ENCODE measurements at places on chromosomes 12 and 14.

- DNase-seq, result peak; percentile 42
Measured at GRCh38 chr14:69133206-69134125, 19.5 kb downstream of the DCAF5 start.

DNA sequence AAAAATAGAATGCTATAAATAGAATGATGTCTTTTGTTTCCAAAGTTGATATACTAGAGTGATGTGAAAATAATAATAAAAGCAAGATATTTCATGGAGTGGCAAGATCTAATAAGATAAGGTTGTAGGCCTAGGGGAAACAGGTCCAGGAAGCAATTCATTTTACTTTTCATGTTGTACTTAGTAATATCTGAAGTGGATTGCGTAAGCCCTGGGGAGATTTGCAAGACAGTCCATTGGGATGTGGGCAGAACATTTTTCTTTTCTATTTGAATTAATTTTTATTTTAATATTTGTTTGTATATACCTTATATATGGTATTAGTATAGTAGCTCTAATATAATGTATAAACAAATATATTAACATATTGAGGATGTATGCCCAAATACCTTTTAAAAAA, 7.5 kb downstream of the NUBPL start:
- no peak for DNase-seq

DNA sequence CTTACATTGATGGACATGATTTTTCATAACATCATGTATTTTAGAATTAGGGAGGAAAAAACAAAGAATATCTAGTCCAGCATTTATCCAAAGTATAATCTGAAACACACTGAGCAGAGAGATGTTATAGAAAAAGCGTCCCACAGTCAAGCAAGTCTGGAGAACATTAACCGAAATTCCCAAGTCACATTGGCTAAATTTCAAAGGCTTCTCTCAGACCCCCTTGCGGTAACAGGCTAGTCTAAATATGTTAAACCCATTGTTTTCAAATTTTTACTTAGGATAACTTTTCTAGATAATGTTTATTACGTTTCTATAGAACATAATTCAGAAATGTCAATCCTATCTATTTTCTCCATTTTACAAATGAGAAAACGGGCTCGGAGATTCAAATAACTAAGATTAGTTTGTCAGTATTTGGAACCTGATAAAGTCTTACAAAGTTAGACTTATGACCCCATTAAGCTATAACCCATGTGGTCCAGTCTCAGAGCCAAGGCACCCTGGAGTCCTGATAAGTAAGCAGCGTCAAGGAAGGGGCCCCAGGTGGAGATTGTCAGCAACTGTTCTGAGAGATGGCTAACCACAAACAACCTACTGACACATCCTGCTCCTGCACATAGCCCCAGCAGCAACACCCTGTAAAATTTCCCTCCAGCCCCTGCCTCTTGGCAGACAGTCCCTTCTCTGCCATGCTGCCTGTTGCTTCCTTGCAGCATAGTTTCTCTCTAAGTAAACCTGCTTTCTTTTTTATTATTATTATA, 220.6 kb upstream of the TMEM260 start:
- DNase-seq, result no peak

- no peak for DNase-seq
Measured at GRCh38 chr14:103434868-103435442, 49.7 kb downstream of the MARK3 start.

DNA sequence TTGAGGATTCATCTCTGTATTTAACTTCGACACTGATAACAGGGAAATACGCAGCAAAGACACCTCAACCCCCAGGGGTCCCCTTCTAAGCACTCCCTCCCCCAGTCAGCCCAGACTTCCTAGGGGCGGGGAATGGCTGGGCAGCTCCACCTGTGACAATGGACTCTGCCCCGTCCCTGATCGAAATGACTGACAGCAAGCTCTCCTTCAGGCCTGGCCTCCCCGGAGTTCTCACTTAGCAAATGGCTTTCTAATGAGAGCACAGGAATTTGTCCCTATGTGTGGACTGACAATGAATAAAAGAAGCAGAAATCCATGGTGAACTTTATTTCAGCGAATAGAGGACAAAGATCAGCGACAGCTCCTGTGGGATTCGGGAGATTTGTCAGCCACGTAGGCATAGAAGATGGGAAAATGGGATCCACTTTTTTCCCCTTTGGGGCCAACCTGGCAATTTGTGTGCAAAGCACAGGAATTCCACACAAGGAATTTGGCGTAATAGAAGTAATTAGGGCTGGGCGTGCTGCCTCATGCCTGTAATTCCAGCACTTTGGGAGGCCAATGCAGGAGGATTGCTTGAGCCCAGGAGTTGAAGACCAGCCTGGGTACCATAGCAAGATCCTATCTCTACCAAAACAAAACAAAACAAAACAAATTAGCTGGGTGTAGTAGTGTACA, 63.8 kb downstream of the TNFAIP2 start:
- DNase-seq, result no peak

DNA sequence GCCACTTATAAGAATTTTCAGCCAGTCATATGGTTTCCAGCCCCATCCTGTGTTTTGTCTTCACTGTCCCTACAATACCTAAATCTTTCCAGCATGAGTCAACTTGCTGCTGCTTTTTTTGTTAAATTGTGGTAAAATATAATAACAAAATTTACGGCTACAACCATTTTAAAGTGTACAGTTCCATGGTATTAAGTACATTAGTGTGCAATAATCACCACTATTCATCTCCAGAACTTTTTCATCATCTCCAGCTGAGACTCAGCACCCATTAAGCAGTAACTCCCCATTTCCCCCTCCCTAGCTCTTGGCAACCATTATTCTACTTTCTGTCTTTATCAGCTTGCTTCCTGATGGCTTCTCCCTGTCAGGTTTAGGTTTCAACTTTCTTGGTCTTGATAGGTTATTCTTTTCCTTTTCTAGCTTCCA, 39.1 kb downstream of the FRS2 start:
- peak; percentile 36 for DNase-seq

DNA sequence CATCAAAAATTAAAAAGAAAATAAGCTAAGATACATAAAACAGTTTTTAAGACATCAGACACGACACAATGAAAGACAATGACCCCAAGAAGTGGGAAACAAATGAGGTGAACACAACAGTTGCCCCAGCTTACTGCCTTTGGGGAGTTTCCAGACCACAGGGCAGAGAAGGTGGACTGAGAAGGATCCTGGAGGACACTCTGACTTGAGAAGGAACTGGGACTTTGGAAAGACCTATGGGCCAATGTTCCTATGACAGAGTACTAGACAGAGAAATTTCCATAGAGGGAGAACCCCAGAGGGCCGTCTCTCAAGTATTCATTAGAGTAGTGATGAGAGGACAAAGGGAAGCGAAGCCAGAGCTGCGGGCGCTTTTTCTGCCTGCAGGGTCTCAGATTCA, 6.2 kb upstream of the OR5AU1 start:
- DNase-seq, result no peak

GRCh38 chr14:72917094-72917802, 9.0 kb upstream of the DCAF4 start:
- no peak for DNase-seq

GRCh38 chr12:34396861-34397590, 374.7 kb downstream of the ALG10 start:
- peak; percentile 2 for DNase-seq

- no peak for DNase-seq
Measured at GRCh38 chr12:68560851-68561422, 49.8 kb upstream of the RAP1B start.

- DNase-seq, result no peak
Measured at GRCh38 chr12:87469295-87469694, 559.9 kb downstream of the C12orf50 start.

DNA sequence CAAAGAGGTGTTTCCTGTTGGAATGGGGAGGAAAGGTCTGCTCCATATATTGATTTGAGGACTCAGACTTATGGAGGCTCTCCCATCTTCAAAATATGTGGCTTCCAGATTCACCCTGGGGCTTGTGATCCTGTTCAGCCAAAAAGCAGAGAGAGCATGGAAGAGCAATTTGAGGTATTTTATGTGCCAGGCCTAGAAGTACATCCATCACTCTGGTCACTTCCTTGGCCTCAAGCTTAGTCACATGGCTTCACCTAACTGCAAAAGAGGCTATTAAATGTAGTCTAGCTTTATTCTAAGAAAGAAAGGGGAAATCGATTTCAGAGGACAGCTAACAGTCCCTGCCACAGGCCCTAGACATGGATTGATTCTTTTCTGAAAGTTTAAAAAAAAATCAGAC, 86.2 kb downstream of the C12orf50 start:
- DNase-seq, result no peak

DNA sequence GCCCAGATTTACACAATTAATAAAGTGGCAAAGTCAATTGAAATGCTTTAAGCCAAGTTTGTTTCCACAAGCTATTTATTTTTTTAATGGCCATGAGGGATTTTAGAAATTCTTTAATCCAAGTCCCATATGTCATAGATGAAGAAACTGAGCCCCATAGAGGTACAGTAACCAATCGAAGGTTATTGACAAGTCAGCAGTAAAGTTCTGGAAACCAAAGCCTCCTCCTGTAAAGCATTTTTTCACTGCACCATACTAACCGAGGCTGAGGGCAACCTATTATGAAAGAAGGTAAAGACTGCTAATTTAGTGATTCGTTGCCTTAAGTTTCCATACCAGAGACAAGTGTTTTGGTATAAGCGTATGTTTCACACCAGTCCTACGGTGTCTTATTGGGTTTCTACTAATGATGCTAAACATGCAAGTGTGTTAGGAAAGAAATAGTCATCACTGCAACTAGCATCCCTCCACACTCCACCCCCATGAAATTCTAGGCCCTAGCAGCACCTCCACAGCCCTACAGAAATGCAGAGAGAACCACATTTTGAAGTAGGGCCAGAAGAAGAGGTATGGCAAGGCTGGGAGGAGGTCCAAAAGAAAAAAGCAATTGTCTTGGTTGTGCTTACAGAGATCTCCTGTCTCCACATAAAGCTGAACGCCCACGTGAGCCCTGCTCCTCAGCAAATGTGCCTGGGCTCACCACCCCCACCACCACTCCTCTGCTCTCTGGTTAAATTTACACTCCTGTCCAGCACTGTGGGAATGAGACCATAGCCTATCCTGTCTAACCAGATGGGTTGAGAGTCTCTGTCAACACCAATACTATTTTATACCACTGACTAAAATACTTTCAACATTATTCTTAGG, 271.1 kb upstream of the G2E3 start:
- DNase-seq, result no peak

GRCh38 chr12:78390920-78391319, 473.7 kb upstream of the SYT1 start:
- no peak for DNase-seq

DNA sequence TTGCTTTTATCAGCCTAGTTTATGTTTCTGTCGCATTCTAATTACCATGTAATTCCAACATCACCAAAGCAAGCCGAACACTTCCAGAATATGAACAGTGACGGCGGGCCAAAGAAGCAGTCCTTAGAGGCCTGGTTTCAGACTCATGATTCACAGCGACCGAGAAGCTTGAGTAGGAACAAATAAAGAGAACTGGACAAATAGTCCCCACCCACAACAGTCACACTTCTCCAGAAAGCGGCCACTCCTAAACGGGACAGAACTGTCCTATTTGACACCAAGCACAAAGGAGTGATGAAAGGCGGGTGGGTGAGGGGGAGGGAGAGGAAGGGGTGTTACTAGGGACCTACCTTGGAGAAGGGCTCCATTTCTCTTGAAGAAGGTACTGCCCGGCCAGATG, 136.4 kb downstream of the FOXN3 start:
- DNase-seq, result no peak

- DNase-seq, result no peak
Measured at GRCh38 chr14:61549425-61549824, 145.9 kb upstream of the HIF1A start.

GRCh38 chr12:46224386-46224785, 44.5 kb downstream of the SLC38A1 start:
- DNase-seq, result peak; percentile 83

DNA sequence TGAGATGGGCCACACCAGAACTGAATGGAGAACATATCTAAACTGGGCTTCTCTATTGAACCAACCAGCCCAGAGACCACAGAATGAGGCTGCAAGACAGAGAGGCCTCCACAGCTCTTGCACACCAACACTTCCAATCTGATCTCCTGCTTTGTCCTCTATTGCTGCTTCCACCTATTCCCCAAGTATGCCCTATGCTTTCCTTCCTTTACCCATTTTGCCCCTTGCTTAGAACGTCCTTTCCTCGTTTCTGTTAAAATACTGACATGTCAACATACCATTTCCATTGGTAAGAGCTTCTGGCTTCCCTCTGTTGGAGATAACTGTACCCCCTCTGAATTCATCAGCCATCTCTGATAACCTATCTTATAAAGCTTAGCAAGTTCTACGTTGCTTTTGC, 2.8 kb downstream of the SLC2A13 start:
- DNase-seq, result no peak

DNA sequence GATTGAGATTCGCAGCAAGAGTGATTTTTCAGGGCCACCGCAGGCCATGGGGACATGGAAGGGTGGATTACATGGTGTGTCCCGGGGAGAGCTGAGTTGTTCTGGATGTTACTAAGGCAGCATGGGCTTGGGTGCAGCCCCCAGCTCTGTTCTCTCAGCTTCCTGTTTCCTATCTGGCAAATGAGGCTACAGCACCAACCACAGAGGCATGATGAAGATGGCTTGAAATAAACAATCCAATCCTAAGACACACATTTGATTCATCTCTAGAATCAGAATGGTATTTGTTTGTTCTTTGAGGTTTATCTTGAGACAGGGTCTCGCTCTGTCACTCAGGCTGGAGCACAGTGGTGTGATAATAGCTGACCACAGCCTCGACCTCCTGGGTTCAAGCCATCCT, 21.6 kb downstream of the GLTP start:
- no peak for DNase-seq

- DNase-seq, result peak; percentile 70
Measured at GRCh38 chr12:59403259-59403932, 192.4 kb upstream of the SLC16A7 start.

DNA sequence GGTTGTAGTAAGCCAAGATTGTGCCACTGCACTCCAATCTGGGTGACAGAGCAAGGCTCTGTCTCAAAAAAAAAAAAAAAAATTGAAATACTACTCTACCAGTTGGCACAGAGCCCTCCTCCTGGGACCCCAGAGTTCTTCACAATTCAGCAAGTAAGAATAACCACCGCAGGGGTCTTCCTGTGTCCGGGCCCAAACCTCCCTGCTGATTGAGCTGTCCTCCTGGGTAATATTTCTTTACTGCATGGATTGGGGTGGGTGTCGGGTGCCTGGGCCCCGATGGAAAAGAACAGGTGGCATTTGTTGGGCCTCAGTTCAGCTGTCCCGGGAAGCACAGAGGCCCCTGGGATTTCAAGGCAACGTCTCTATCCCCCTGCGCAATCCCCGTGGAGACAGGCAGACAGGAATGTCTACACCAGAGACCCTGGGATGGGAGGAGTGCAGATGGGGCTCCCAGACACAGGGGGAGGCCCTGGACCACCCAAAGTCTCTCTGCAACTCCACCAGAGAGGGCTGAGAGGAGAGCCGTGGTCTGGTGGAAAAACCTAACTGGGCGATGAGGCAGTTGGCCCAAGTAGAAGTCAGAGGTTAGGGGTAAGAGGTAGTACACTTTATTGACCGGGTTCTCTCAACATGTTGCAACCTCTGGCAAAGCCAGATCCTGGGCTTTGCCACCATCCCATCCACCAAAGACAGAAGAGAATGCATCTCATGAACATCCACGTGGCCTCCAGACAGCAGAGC, 32.7 kb upstream of the VPS37B start:
- DNase-seq, result no peak

GRCh38 chr12:70609739-70610491, 27.3 kb downstream of the PTPRB start:
- peak; percentile 76 for DNase-seq

GRCh38 chr14:71824816-71825215, 107.4 kb upstream of the RGS6 start:
- no peak for DNase-seq

GRCh38 chr12:103138538-103138937, 181.1 kb downstream of the ASCL1 start:
- no peak for DNase-seq

- no peak for DNase-seq
Measured at GRCh38 chr14:54535126-54535525, 25.4 kb downstream of the CGRRF1 start.

All from AG20443 (cell line).